ENCODE measurements at places on chromosomes 1 and 21.

DNA sequence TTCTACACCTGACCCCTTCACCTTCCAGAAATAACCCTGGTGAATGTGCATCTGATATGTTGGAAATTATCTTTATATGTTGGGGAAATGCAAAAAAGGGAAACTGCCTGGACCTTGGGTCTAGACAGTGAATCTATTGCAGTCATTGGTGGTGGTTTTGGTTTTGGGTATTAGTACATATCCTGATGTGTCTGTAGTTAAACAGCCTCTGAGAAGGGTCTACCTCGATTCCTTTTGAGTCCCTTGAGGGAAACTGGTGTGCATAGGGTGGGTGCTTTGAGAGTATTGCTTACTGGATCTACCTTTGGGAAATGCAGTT is 127.3 kb upstream of the KIAA0040 start:
- DNase-seq, result no peak

GRCh38 chr1:242425232-242425631 is 99.3 kb downstream of the PLD5 start:
- DNase-seq, result peak; percentile 47

DNA sequence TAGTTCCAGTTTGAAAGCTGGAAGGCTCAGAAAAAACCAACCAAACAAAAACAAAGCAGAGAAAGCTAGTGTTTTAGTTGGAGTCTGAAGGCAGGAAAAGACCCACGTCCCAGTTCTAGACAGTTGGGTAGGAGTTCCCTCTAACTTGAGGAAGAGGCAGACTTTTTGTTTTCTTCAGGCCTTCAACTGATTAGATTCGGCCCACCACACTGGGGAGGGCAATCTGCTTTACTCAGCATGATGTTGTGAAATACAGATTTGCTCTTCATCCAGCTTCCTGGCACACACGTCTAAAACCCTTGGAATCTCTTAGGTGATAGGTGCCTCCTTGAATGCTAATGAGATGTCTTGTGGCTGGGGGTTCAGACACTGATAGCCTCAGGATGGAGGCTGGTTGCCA is 49.1 kb upstream of the CSF3R start:
- DNase-seq, result no peak

GRCh38 chr21:42854246-42855010 is 24.9 kb downstream of the WDR4 start:
- no peak for DNase-seq

GRCh38 chr1:63046539-63046938 is 262.6 kb downstream of the ATG4C start:
- DNase-seq, result no peak

GRCh38 chr1:156502391-156502893 is 1.9 kb upstream of the MEF2D start:
- no peak for DNase-seq

DNA sequence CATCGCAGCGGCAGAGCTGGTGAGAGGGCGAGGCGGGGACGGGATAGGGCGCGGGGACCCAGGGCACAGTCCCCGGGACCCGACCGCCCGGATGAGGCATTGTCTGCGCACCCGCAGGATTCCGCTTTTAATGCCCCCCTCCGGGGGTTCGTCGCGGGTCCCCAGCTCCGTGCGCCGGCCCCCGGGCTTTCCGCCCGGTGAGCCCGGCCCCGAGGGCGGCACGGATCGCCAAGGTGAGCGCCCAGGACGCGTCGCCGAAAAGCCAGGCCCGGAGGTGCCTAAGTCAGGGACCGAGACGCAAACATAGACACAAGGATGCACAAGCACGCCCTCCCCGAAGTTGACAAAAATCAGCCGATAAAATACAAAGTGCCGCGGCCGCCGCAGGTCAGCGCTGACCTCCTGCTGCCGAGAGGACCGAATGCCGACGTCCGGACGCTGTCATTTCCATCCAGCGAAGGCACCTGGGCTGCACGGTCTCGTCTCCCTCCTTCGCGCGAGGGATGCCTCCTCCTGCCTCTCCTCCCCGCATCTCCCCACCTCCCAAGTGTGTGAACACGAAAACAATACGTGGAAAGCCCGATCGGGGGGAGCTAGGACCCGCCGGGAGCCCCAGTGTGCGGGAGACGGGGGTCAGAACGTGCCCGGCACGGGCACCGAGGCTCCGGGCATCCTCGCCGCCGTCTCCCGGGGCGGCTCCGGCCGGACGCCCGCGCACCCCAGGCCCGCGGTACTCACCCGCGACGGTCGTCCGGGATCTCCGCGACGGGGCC is 101.1 kb upstream of the SOD1 start:
- peak; percentile 91 for DNase-seq

DNA sequence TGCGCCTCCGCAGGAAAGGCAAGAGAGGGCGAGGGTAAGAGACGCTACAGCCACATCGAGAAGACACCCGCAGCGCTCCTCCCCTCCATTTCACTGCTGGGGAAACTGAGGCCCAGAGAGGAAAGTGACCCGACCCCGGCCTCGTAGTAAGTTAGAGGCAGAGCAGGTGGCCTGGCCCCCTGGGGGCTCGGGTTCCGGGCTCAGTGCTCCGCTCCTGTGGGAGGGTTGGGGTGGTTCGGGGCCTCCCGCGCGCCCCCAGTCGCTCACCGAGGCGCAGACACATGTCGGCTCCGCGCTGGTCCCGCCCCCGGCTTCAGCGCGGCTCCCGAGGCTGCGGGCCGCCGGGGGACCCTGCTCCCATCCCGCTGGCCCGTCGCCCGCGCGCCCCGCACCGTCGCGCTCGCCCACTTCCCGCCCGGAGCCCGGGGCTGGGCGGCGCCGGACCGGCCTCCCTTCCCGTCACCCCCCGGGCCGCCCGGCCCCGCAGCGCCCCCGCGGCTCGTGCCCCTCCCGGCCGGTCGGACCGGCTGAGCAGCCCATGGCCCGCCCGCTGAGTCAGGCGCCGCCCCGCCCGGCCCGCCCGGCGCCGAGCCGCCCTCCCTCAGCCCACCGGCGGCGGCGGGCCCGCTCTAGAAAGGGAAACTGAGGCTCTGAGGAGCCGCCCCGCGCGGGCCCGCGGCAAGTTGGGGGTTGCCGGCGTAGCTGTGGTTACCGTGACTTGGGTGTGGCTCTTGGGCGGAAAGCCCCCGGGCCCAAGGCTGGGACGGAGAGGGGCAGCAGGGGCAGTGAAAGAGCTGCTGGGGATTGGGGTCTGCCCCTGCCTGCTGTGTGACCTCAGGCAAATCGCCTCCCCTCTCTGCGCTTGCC is at the start of gene TMEM54:
Gene TMEM54, minus strand, starts transcription at position 434 of the 867 bp plus-strand sequence. Its CDS starts 151 bp downstream, at position 283.
- DNase-seq, result peak; percentile 51

DNA sequence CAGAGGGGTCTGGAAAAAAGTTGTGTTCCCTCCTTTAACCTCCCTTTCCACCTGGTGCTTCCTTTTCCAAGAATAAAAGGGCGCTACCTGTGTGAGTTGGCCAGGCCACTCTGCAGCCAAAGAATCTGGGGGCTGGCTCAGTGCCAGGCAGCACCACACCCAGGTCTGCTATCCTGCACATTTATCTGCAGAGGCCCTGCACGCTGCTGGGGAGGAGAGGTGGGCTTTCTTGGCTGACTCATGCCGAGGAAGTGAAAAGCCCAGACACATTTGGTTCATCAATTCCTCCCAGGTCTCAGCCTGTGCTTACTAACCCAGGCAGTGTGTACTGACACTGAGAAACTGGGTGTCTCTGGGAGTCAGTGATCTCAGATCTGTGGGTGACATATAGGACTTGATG is 79.8 kb upstream of the F3 start:
- DNase-seq, result peak; percentile 58
